Activated naive CD4-positive, alpha-beta T cell treated with anti-CD3 and anti-CD28 coated beads, Interleukin-2, amount 50 U/mL, for 72 hours (primary cell): ENCODE measurements at places on chromosomes 5 and 9. TPM values are rescaled to one million over a fixed set of nuclear protein-coding genes. Genes with fewer than 3 reads are reported as not detected.

Gene CYLC2
- not detected for total RNA-seq

Gene DDX41
- total RNA-seq: 230 TPM

GRCh38 chr9:14908295-14909180 is 1.7 kb downstream of the FREM1 start:
- DNase-seq: no peak

GRCh38 chr5:126438267-126438666 is 15.1 kb downstream of the GRAMD2B start:
- DNase-seq: no peak

DNA sequence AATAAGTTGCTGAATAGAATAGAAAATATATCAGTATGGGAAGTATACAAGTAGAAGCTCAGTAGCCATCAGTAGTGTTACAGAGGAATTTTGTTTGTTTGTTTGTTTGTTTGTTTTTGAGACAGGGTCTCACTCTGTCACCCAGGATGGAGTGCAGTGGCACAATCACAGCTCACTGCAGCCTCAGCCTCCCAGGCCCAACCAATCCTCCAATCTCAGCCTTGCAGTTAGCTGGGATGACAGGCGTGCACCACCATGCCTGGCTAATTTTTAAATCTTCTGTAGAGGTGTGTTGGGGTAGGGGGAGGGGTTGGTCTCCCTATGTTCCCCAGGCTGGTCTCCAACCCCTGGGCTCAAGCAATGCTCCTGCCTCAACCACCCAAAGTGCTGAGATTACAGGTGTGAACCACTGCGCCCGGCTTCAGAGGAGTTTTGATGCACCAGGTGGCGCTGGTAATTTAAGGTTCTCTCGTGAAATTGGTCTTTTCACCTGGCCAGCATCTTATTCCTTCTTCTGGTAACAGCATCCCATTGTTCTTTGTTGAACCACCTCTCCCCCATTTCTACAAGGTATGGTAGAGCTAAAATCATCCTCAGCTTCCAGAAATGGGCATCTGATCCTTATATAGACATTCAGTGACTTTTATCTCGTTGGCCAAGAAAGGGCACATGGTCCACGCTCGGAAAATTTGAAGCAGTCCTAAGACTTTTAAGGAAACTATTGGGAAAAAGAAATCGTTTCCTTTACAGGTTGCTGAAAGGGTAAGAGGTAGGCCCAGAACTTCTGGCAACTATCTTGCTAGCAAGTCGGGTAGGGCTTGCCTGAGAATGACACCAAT is 157.1 kb downstream of the ARRDC3 start:
- DNase-seq: peak; percentile 45
